Purkinje cell (primary cell): ENCODE measurements at places on chromosomes 1 and 21. TPM values are rescaled to one million over a fixed set of nuclear protein-coding genes. Genes with fewer than 3 reads are reported as not detected.

PDPN gene
- 4.1 TPM in 2 replicates for polyA plus RNA-seq

BRDT gene
- polyA plus RNA-seq: 0.09 and 0.20 TPM in 2 replicates

TDRD10 gene
- polyA plus RNA-seq: not detected in 2 replicates

AZIN2 gene
- polyA plus RNA-seq: 8.1 and 8.2 TPM in 2 replicates

IRF2BP2 gene
- 36.4 and 38.9 TPM in 2 replicates for polyA plus RNA-seq

TMEM269 gene
- polyA plus RNA-seq: not detected in 2 replicates

CELA3B gene
- not detected in 2 replicates for polyA plus RNA-seq

OR2G6 gene
- polyA plus RNA-seq: not detected in 2 replicates

FCGR1A gene
- 0.71 TPM in 1 of 2 replicates, not detected in the other for polyA plus RNA-seq

SZRD1 gene
- 1.6 and 3.6 TPM in 2 replicates for polyA plus RNA-seq

FMO2 gene
- 0.34 TPM in 1 of 2 replicates, not detected in the other for polyA plus RNA-seq

KANK4 gene
- not detected in 2 replicates for polyA plus RNA-seq

LHX8 gene
- not detected in 2 replicates for polyA plus RNA-seq

NGF gene
- 0.62 TPM in 1 of 2 replicates, not detected in the other for polyA plus RNA-seq

COL18A1 gene
- polyA plus RNA-seq: 0.07 TPM in 1 of 2 replicates, not detected in the other

IQCC gene
- 0.43 TPM in 1 of 2 replicates, not detected in the other for polyA plus RNA-seq

CYP4Z1 gene
- polyA plus RNA-seq: 0.67 and 4.8 TPM in 2 replicates

TSPAN2 gene
- 10.4 and 10.7 TPM in 2 replicates for polyA plus RNA-seq

CERS2 gene
- 2.0 and 2.5 TPM in 2 replicates for polyA plus RNA-seq

NMNAT2 gene
- 21.6 and 26.8 TPM in 2 replicates for polyA plus RNA-seq

IL12RB2 gene
- 3.8 and 4.7 TPM in 2 replicates for polyA plus RNA-seq

FMO3 gene
- 1.9 TPM in 1 of 2 replicates, not detected in the other for polyA plus RNA-seq

PCNX2 gene
- 4.5 and 13.2 TPM in 2 replicates for polyA plus RNA-seq

PRAMEF14 gene
- not detected in 2 replicates for polyA plus RNA-seq

NUDT4B gene
- polyA plus RNA-seq: not detected in 2 replicates

KCNE2 gene
- polyA plus RNA-seq: 0.31 TPM in 1 of 2 replicates, not detected in the other

CA6 gene
- polyA plus RNA-seq: not detected in 2 replicates

LCE1C gene
- not detected in 2 replicates for polyA plus RNA-seq

KRTAP21-2 gene
- polyA plus RNA-seq: not detected in 2 replicates

C1orf226 gene
- 0.78 and 1.1 TPM in 2 replicates for polyA plus RNA-seq

CACNA1S gene
- not detected in 2 replicates for polyA plus RNA-seq

JAM2 gene
- 10.5 and 17.5 TPM in 2 replicates for polyA plus RNA-seq

VSIG8 gene
- polyA plus RNA-seq: not detected in 2 replicates

OR2T33 gene
- polyA plus RNA-seq: not detected in 2 replicates

PRAMEF1 gene
- not detected in 2 replicates for polyA plus RNA-seq

OR10Z1 gene
- not detected in 2 replicates for polyA plus RNA-seq

AADACL3 gene
- polyA plus RNA-seq: not detected in 2 replicates
